Hematopoietic multipotent progenitor cell (in vitro differentiated cells): ENCODE measurements at places on chromosomes 16 and 17. TPM values are rescaled to one million over a fixed set of nuclear protein-coding genes. Genes with fewer than 3 reads are reported as not detected.

Gene SLC38A8
- not detected for total RNA-seq

Gene TMEM235
- total RNA-seq = under 0.01 TPM

GRCh38 chr17:76237859-76238313 lies 2.4 kb downstream of the RNF157 start:
- no peak for DNase-seq

- DNase-seq = no peak
Observed at GRCh38 chr17:1999557-2000251, 25.4 kb downstream of the RTN4RL1 start.

- DNase-seq = no peak
Observed at GRCh38 chr17:29835435-29836351, 94.3 kb downstream of the SSH2 start.

GRCh38 chr16:11560701-11561453 lies 25.8 kb downstream of the LITAF start:
- peak; percentile 64 for DNase-seq

GRCh38 chr17:27339198-27339835 lies 45.4 kb downstream of the WSB1 start:
- DNase-seq = no peak

DNA sequence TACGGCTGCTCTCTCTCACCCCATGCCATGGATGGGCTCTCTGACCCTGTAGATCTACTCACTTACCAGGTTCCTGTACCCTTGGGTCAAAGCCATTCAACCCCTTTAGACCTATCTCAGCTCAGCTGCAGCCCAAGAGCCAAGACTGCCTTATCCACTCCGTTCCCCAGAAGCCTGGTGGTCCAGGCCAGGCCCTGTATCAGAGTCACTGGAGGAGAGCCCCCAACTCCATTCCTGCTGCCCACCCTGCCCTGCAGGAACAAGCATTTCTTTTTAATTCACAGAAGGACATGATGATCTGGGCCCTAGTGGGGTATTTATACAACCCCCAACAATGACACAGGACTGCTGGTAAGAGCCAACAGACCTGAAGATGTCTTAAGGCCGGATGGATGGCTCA lies 76.8 kb downstream of the AIPL1 start:
- DNase-seq = no peak

- DNase-seq = no peak
Observed at GRCh38 chr16:48201515-48202201, 42.4 kb upstream of the LONP2 start.

- DNase-seq = no peak
Observed at GRCh38 chr16:86823125-86823524, 244.8 kb downstream of the FOXL1 start.

DNA sequence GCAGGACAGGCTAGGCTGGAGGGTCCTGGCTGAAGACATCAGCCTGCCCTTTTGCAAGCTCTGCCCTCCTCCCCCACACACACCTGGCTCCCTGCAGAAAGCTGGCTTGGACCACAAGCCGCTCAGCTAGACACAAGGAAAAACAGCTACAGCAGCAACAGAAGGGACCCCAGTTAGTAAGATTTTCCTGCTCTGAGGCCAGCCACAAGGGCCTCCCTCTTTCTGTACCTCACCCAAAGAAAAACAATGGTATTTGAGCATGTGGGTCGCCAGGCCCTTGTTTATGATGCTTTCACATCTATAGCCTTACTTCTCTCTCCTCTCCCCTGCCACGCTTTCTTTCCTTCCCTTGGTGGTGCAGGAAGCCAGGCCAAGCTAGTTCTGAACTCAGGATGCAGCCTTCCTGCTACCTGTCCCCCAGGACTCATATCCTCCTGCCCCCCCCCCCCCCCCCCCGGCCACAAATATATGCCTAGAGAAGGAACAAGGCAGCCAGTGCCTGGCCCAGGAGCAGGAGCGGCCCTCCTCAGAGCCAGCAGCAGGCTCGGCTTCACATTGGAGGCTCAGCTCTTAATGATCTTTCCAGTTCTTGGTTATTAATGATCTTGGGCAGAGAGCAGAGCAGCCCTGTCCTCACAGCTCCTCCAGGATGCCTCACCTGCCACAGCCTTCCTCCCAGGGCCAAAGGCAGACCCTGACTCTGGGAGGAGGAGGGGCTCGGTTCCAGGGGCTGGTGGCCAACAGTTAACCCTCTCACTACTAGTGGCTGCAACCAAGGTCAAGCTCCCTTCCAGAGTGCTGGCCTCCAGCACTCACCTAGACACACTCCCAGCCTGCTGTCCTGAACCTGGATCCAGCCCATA lies 19.5 kb downstream of the GRIN2C start:
- no peak for DNase-seq
